Gastrocnemius medialis (tissue), 4 donors: ENCODE measurements at places on chromosomes 6 and 20.

DNA sequence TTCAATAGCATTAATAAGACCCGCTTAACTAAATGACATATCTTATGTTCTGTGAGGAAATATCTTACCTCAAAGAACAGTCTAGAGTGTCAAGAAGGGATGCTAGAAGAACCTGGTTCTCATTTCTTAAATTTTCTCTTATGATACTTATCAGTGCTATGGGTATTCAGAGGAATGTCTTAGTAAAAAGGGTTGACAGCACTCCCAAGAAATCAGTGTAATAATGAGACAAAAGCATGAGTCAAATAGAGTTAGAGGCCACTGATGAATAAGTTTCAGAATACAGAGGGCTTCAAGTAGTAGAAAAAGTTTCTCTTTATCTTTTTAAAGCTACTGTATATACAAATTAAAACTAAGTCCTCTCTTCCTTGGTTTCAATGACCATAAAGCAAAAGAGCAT lies 242.8 kb downstream of the GJA1 start:
- no peaks in the 10 kb centered on the region for H3K36me3 ChIP-seq
- H3K4me3 ChIP-seq: no peak overlapping the region
- no peak overlapping the region for H3K27ac ChIP-seq

DNA sequence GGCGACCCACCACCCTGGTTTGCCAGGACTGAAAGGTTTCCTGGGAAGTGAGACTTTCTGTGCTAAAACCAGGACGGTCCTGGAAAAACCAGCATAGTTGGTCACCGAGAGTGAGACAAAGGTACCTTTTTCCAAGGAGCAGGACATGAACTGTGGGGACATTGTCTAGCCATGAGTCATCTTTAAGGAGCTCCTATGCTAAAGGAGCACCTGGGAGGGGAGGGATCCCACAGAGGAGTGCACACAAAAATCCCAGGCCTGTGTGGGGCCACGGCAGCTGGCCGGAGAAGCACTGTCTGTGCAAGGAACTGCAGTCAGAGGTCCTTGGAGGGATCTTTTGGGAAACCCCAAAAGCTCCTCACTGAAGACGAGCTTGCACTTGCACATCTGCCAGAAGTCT lies 109.1 kb upstream of the PLEKHG1 start:
- no peak for DNase-seq
- no peaks in the 10 kb centered on the region for H3K27me3 ChIP-seq
- no peak overlapping the region for H3K4me3 ChIP-seq
- H3K4me1 ChIP-seq: no peaks in the 10 kb centered on the region

- no peaks in the 10 kb centered on the region for H3K27me3 ChIP-seq
- H3K27ac ChIP-seq: peak overlapping the region; percentile 1
- H3K4me1 ChIP-seq: peaks cover 13% of the 10 kb centered on the region
- H3K4me3 ChIP-seq: no peak overlapping the region
Observed at GRCh38 chr6:45929421-45930361, 86.0 kb downstream of the CLIC5 start.

DNA sequence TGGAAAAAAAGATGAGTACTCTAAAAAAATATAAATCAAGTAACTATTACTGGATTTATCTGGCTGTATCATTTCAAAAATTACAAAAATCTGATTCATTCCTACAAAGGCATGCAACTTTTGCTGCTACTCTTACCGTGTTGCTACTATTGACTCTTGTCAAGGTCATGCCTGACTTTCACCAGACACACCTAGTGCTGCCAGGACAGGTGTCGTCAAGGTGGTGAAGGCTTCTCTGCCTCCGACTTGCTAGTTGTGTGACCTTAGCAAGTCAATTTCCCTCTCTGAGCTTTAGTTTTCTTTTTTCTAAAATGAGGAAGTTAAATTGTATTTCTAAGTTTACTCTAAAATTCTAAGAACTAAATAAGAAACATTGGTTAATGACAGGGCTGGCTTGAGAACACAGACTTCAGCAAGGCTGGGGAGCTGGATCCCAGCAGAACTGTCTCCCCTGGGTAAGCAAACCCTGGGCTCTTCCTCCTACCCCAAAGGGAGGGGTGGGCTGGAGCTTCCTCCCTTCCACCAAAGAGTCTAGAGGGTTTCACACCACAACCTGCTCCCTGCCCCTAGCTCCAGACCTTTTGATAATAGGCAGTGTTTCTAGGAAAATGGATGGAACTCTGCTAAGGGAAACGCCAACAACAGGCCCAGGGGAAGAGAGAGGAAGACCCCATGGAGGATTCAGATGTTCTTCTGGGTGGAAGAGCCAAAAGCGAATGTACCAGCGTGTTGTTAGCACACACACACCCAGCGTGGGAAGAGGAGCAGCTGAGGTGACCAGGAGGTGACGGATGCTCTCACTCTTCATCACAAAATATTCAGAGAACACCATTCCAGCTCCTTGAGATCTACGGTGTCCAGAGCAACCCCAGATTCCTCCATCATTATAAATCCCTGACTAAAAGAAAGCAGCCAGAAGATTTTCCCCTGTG lies 47.9 kb upstream of the CITED2 start:
- no peaks in the 10 kb centered on the region for H3K36me3 ChIP-seq
- H3K4me3 ChIP-seq: no peak overlapping the region
- peaks cover 14% of the 10 kb centered on the region for H3K4me1 ChIP-seq
- no peaks in the 10 kb centered on the region for H3K27me3 ChIP-seq

GRCh38 chr20:61797200-61797599 lies 268.5 kb downstream of the TAF4 start:
- no peak overlapping the region for H3K4me3 ChIP-seq
- no peaks in the 10 kb centered on the region for H3K4me1 ChIP-seq
- no peak for DNase-seq
- H3K27ac ChIP-seq: no peak overlapping the region
- no peaks in the 10 kb centered on the region for H3K36me3 ChIP-seq

DNA sequence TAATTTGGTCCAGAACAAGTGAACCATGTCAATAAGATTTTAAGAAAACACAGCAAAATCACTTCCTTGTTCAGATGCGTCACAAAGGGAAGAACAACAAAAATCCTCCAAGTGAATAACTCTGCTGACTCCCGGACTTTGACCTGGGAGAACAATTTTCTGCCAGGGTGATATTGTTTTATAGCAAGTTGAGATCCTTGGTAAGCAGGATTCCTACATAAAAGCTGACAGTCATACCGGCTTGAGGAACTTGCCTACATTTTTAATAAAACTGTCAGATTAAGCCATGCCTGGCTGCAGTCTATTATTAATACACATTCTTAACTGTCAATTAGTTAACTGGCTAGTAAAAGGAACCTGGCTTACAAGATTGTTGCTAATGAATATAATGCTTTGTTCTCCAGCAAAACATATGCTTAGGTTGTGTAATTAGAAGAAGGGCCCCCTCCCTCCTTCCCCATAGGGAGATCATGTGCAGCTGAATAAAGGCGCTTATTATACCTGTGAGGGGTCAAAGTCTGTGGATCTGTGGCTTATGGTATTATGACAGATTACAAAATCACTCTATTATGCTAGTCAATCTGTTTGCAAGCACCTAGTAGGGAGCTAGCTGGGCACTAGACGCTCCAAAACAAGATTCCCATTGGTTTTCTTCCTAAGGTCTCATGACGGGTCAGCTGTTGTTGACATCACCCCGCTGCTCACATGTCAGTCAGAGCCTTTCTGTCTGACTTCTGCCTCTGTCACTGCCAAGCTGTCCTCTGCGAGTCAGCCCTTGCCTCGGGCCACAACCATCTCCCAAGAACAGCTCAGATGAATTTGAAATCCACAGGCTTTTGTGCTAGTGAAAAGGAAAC lies 44.6 kb upstream of the SEC63 start:
- no peak overlapping the region for H3K4me3 ChIP-seq
- H3K36me3 ChIP-seq: no peaks in the 10 kb centered on the region
- H3K27me3 ChIP-seq: no peaks in the 10 kb centered on the region

DNA sequence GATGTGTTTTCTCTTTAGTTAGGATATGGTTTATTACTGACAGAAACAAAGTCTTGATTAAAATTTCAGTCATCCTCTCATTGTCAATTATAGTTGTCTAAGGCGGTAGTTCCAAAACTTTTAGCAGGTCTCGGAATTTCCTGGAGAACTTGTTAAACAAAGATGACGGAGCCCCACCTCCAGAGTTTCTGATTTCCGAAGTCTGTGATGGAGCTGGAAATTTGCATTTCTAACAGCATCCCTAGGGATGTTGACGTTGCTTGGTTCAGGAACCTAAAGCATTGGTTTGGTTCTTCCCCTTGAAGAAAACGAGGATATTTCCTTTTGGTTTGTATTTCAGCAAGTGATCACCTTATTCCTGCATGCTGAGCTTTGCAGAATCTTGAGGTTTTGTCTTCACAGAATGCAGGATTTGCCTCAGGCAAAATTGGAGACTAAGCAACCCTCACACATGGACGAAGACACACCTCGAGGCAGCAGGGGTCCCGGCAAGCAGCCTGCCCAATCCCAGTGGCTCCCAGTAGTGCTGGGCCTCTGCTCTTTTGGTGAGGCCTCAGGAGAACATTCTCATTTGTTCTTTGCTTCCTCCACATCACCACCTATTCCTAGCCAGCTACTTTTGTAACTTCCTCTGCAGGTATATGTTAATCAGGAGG lies 187.1 kb upstream of the PHACTR1 start:
- H3K4me3 ChIP-seq: no peak overlapping the region
- H3K27ac ChIP-seq: no peak overlapping the region
- DNase-seq: no peak
- no peaks in the 10 kb centered on the region for H3K4me1 ChIP-seq
- H3K36me3 ChIP-seq: no peaks in the 10 kb centered on the region

DNA sequence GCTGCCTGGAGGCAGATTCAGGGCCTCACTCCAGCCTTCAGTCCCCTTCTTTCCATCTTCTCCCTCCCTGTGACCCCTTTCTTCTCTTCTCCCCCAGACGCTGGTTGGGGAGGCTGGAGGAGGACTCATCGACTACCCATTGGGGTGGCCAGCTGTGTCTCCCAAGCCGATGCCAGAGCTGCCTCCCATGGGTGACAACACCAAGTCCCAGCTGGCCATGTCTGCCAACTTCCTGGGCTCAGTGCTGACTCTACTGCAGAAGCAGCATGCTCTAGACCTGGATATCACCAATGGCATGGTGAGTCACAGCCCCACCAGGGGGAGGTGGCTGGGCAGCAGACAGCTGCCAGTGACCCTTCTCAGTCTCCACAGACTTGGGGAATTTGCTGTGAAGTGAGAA lies 12.9 kb downstream of the BPIFB4 start:
- H3K36me3 ChIP-seq: no peaks in the 10 kb centered on the region
- no peaks in the 10 kb centered on the region for H3K4me1 ChIP-seq
- DNase-seq: no peak
- no peak overlapping the region for H3K4me3 ChIP-seq
- H3K27me3 ChIP-seq: no peaks in the 10 kb centered on the region

DNA sequence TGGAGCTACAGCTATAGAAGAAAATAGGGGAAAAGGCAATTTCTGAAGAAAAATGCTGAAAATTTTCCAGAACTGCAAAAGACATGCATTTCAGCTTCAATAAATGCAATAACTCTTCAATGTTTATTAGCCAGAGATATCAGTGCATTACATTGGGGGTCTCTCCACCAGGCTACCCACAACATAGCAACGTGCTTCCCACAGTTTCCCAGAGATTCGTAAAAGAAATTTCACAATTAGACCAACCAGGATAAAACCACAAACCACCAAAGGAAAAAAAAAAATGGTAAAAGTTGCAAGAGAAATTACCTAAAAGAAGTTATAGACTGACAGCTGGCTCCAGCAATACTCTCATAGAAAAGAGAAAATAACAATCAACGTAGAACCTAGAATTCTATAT lies 16.0 kb downstream of the LY86 start:
- H3K27me3 ChIP-seq: no peaks in the 10 kb centered on the region
- DNase-seq: no peak
- H3K4me1 ChIP-seq: no peaks in the 10 kb centered on the region
- H3K4me3 ChIP-seq: no peak overlapping the region

DNA sequence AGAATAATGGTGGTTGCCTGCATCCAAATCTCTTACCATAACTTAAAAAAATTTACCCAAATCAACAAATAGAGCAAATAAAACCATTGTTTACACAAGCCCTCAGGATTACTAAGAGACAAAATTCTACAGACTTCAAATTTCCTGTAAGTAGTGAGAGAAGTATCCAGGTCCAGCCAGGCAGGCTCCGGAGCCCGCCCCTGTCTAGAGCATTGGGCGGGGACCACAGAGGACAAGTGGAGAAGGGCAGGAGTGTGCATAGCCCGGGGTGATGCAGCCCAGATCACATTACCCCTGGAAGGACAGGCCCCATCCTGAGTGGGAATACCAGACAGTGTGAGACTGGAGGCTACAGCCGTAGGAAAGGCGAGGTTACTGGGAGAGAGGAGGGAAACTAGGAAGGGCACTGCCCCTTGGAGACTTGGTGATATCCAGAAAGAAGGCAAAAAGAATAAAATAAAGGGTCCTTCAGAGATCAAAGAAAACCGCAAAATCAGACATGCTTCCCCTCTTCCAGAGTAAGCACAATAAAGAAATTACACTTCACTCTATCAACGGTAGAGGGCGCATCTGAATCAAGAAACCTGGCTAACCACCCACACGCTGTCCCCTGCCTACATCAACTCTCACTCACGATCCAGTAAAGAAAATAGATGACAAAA lies 26.6 kb downstream of the RIN2 start:
- H3K27ac ChIP-seq: peak overlapping the region; percentile 34
- H3K4me1 ChIP-seq: peaks cover 32% of the 10 kb centered on the region
- no peaks in the 10 kb centered on the region for H3K27me3 ChIP-seq
- H3K36me3 ChIP-seq: no peaks in the 10 kb centered on the region
- peak; percentile 64 for DNase-seq
- no peak overlapping the region for H3K4me3 ChIP-seq

GRCh38 chr6:75643173-75643572 lies 41.5 kb downstream of the SENP6 start:
- H3K4me3 ChIP-seq: no peak overlapping the region
- H3K27ac ChIP-seq: no peak overlapping the region
- H3K36me3 ChIP-seq: no peaks in the 10 kb centered on the region
- no peak for DNase-seq

DNA sequence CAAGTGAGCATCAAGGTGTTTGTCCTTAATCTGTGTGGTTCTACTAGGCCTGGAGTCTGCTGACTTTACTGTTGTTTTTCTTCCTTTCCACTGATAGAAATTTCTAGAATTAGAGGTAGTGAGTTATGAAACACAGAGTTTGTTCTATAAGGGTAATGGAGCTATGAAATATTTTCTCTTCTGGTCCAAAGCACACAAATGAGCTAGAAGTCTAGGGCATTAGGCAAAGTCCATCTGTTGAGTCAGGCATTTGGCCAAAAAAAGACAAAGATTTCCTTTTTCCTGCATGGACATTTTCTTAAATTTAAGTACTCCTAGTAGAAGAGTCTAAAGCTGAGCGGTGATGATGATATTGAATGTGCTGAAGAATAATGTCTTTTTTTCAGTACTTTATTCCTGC lies 174.3 kb upstream of the STXBP5 start:
- DNase-seq: no peak
- H3K4me1 ChIP-seq: no peaks in the 10 kb centered on the region
- H3K27me3 ChIP-seq: no peaks in the 10 kb centered on the region
- no peak overlapping the region for H3K27ac ChIP-seq
- no peak overlapping the region for H3K4me3 ChIP-seq
